ENCODE measurements at places on chromosomes 3 and 15. TPM values are rescaled to one million over a fixed set of nuclear protein-coding genes. Genes with fewer than 3 reads are reported as not detected.
A peak's percentile ranks its signal among the peaks of the same experiment; 100 is the strongest.

DNA sequence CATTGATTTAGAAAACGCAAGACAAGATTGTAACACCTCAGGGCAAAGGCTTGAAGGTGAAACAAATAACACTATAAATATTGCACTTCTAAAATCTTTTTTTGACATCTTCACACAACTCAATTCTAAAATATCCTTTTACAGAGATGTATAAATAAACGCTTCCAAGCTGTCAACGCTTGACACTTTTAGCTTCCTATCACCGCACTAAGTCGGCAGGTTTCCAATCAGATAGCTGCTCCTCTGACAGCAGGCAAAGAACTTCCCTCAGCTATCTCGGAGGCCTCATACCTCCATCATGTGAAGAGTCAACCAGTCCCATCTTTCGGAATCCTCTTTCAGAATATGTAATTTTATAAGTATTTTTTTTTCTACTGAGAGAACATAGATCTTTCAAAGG lies 71.0 kb downstream of the PCOLCE2 start:
- H3K27ac ChIP-seq, result no peak overlapping the region
- H3K4me3 ChIP-seq, result no peak overlapping the region
- peak; percentile 83 for DNase-seq
- no peaks in the 10 kb centered on the region for H3K4me1 ChIP-seq
- no peaks in the 10 kb centered on the region for H3K36me3 ChIP-seq
- no peaks in the 10 kb centered on the region for H3K27me3 ChIP-seq

- H3K4me1 ChIP-seq, result no peaks in the 10 kb centered on the region
- H3K27me3 ChIP-seq, result peaks cover 60% of the 10 kb centered on the region
- no peak overlapping the region for H3K4me3 ChIP-seq
- H3K27ac ChIP-seq, result no peak overlapping the region
Measured at GRCh38 chr3:13538520-13539291, 10.2 kb upstream of the FBLN2 start.

DNA sequence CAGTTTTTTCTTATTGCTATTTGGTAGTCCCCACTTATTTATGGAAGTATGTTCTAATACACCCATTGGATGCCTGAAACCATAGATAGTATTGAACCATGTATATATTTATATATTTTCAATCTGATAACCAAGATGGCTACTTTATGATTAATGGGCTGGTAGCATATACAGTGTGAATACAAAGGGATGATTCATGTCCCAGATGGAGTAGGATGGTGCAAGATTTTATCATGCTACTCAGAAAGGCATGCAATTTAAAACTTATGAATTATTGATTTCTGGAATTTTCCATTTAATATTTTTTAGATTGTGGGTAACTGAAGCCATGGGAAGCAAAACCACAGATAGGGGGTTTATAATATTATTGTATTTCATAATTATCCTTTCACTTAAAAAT lies 35.2 kb downstream of the AP4E1 start:
- no peak for DNase-seq
- H3K27ac ChIP-seq, result no peak overlapping the region
- H3K4me1 ChIP-seq, result 0 out of 3 replicates have a peak, but pooled peaks cover under 1% of the 10 kb centered on the region
- no peaks in the 10 kb centered on the region for H3K27me3 ChIP-seq

SLC9A9 gene
- polyA plus RNA-seq, result not detected

STAG1 gene
- polyA plus RNA-seq, result 6.8 TPM

Data from K562 (cell line).